ENCODE measurements at places on chromosomes 2 and 18. TPM values are rescaled to one million over a fixed set of nuclear protein-coding genes. Genes with fewer than 3 reads are reported as not detected.

DNA sequence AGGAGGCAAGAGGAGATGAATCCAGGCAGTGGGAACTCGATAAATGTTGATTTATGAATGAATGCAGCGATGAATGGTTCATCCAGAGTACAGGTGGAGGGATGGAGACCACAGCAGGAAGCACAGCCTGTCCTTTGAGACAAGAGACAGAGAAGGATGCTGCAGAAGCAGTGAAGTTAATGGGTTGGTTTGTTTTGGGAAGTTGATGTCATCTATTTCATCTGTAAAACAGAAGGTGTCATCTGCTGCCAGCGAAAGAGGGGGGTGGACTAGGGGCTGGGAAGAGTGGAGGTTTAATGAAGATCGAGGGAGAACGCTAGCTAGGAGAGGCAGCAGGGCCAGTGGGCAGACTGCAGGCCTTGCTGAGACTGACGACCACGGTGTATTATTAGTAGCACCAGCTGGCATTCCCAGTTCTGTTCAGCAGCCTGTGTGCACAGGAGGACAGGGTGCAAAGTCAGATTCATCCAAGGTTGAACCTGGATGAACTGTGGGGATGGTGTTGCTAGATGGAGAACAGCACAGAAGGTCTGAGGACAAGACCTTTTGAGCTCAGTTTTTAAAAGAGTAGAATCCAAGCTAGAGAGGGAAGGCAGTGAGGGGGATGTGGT lies 120.3 kb upstream of the CAPN13 start:
- DNase-seq = no peak

DNA sequence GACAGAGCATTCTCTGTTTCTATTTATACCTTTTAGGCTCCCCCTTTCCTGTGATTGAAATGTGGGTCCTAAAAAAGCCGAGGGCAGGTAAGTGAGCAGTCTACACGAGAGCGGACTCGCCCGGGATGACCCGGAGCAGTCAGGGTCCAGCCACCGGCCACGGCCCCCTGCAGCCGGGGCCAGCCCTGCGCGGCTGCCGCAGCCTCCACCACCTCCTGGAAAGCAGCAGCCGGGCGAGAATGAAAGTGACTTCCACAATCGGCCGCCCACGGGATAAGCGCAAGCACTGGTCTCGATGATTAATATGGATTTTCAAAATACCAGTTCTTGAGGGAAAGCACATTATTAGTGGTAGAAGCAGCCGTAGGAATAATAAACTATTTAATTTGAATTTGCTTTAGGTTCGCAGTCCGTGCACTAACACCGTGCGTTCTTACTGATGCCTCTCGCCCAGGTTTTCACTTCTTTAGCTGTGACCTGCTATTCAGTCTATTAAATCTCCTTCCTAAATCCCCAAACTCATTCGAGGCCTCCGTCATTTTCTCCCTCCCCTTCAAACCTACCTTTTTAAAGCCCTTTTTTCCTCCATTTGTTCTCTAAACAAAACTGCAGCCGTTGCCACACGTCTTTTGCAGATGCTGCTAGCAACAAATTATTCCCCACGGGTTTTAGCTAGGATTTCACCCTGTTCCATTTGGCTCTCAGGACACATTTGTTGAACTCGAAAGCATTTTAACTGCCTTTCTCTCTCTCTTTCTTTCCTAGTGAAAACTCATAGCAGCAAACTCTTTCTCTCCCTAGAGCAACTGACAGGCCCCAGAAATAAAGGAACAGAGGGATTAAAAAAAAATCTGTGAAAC lies 1015.1 kb upstream of the PIK3C3 start:
- DNase-seq = no peak

Gene SCYGR4
- not detected for total RNA-seq

Gene UGT1A5
- total RNA-seq = 0.10 TPM

- DNase-seq = no peak
Observed at GRCh38 chr18:48922801-48923730, 27.7 kb downstream of the SMAD7 start.

Gene LYG2
- total RNA-seq = not detected

Gene SLC19A3
- 6.2 TPM for total RNA-seq

Gene DTNA
- 12.7 TPM for total RNA-seq

Gene LOXHD1
- total RNA-seq = 0.76 TPM

DNA sequence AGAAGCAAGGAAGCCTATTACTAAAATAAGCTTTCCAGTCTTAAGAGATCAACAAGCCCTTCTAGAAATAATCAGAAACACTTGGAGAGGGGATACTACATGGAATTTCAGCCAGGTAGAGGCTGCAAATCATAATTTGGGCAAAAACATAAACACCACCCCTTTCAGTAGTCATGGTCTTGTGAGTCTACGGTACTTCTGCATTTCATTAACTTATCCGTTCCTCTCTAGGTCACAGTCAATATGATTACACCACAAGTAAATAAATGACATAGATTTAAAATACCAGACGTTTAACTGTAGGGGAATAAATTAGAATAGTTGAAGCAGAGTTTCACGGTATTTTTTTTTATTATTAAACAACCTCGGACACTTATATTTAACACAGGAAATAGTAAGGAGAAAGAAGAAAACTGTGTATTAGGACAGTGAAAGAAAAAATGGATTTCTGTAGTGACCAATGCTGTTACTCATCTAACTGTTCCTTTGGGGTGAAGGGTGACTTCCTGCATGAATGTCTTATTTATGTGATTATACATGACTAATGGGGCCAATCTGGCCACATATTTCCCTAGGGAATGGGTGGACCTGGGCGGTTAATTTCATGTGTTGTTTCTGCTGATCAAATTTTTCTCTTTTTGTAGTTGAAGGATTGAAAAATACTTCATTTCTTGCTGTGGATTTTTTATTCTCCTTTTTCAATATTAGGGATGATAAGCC lies 456.6 kb upstream of the UBE2E3 start:
- DNase-seq = no peak

Gene REG1A
- not detected for total RNA-seq

DNA sequence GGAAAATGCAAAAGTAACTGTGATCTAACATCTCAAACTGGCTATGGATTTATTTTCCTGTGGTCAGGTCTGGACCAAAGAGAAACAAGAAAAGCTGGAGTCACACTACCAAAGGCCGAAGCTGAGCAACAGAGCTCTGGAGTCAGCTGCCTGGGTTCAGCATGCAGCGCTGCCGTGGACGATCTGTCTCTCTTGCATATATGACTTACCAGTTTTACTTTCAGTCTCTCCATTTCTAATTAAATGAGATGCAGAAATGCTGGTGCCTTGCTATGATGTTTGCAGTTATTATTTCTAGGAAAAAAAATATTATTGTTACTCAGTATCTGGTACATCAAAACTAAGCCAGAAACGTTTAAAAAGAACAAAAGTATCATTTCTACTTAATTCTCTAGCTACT lies 813.2 kb downstream of the RNF144A start:
- no peak for DNase-seq

GRCh38 chr2:33475224-33476130 lies 972 bp upstream of the RASGRP3 start:
- peak; percentile 88 for DNase-seq

DNA sequence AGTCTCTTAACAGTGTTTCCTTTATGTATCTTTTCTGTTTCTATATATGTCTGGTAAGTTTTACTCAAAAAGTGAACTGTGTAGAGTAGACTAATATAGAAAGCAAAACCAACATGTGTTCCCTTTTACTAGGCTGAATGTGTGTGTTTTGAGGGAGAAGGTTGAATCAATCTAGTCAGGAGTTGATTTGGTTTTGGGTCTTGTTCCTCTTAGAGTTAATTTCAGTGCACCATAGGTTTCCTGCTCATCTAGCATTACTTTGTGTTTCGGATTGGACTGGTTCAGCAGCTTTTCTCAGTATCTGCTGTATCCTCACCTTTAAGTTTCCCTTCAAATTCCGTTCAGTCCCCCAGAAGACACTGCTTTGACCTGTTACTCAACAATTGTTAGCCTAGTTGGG lies 52.0 kb upstream of the TRIM43 start:
- DNase-seq = no peak

Gene CROCC2
- 2.3 TPM for total RNA-seq

DNA sequence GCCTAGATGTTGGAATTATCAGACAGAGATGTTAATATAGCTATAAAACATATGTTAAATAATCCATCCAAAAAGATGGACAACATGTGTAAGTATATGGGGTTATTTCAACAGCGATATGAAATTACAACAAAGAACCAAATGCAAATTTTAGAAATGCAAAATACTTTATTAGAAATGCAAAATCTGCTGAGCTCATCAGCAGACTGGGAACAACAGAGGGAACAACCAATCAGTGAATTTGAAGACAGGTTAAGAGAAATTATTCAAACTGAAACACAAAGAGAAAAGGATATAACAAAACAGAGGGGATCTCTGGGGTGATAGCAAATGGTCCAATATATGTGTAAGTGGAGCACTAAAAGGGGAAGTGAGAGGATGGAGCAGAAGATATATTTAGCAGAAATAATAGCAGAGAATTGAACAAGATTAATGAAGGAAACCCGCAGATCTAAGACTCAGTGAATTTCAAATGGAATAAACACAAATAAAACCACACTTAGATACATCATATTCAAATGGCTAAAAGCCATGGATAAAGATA lies 13.5 kb upstream of the HS6ST1 start:
- no peak for DNase-seq

- DNase-seq = no peak
Observed at GRCh38 chr2:81858998-81859397, 1554.4 kb upstream of the LRRTM1 start.

- DNase-seq = no peak
Observed at GRCh38 chr2:182763311-182763912, 47.4 kb downstream of the DNAJC10 start.

Gene ELP2
- 61.4 TPM for total RNA-seq

DNA sequence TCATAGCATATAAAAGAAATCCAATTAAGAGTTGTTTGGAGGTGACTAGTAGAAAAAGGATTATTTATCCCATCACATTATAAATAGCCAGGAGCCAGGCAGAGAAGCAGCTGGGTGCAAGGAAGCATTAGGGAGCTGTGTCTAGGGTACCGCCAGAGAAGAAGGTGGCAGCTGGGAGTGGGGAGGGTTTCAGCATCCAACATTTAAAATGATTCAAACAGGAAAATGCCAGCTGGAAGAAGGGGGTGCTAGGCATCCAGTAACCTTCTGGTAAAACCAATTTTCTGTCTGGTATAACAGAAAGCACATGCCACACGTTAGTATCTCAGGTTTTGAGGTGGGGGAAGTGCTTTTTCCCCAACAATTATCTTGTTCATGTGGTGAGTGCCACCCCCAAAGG lies 452.4 kb downstream of the ZEB2 start:
- no peak for DNase-seq

Gene NYAP2
- 1.0 TPM for total RNA-seq

DNA sequence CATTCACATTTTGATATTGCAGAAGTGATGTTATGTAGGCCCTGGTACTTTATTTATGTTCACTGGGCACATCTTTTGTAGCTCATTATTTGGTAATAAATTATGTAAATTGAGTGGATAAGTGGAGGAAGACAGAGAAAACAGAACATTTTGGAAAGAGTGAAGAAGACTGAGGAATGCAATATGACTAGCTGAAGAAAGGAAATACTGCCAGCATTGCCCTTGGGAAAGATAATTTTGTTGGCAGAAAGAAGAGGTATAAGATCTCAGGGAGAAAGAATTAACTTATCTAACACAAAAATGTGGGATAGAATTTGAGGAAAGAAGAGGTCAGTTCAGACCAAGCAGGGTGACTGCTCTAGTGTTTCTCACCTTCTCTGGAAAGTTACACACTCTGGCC lies 118.8 kb downstream of the TTC27 start:
- no peak for DNase-seq

- DNase-seq = no peak
Observed at GRCh38 chr2:70113359-70114070, 26.2 kb downstream of the PCBP1 start.

Gene GCKR
- 0.37 TPM for total RNA-seq

Measured in left lung (tissue), 14 donors.